Stimulated activated CD4-positive, alpha-beta T cell treated with anti-CD3 and anti-CD28 coated beads, Interleukin-4, amount 100 ng/mL, for 24 hours (primary cell): ENCODE measurements at places on chromosomes 3 and 15.

- no peak for DNase-seq
These were observed 270.2 kb downstream of the SHOX2 start for GRCh38 chr3:157836022-157836421.

- no peak for DNase-seq
These were observed 422.2 kb downstream of the GBE1 start for GRCh38 chr3:81339040-81339845.

GRCh38 chr3:188817103-188817934 lies 354.5 kb upstream of the TPRG1 start:
- no peak for DNase-seq

DNA sequence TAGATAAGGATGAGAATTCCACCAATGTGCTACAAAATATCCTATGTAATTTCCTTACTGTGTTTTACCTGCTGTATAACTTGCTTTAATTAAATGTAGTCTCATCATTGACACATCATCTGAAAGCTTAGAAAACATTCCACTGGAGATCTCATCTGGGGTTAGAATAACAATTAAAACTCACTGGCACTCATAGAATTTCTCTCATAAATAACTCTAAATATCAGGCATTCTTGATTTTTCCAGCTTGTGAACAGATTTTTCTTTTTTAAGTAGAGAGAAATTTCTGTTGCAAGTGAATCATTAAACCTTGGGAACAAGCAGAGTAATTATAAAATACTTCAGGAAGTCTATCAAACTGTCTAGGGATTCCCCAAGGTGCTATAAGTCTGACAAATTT lies 843.8 kb downstream of the NAALADL2 start:
- DNase-seq: no peak

DNA sequence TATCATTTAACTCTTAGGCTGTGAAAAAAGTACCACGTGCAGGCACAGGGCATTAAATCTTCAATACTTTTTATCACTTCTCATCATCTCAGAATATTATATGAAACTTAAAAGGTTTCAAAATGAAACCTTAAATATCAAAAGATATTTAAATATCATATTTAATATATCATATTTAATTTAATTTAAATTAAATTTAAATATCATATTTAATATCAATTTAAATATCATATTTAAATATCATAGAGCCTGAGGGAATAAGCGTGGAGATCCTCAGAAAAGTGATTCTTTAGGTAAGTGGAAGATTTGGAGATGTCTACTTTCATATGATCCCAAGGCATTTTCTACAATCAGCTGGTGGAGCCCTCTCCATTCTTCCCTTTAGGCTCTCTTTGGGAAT lies 716.6 kb downstream of the OTOL1 start:
- no peak for DNase-seq

DNA sequence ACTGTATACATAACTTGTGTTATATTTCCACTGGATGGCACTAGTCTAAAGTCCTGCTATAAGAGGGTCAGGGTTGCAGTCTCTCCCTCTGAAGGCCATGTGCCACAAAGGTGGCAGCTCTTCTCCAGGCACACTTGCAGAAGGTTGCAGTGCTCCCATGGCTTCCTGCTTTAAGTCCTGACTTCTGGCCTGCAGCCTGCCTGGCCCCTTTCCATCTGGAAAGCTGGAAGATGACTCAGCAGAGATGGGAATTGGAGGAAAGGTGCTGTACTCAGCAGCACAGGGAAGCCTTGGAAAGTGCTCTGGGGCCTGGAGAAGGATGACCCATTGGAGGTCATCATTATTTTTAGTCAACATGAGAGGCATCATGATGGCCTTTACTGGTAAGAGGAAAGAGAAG lies 40.9 kb upstream of the MRPL3 start:
- DNase-seq: no peak

DNA sequence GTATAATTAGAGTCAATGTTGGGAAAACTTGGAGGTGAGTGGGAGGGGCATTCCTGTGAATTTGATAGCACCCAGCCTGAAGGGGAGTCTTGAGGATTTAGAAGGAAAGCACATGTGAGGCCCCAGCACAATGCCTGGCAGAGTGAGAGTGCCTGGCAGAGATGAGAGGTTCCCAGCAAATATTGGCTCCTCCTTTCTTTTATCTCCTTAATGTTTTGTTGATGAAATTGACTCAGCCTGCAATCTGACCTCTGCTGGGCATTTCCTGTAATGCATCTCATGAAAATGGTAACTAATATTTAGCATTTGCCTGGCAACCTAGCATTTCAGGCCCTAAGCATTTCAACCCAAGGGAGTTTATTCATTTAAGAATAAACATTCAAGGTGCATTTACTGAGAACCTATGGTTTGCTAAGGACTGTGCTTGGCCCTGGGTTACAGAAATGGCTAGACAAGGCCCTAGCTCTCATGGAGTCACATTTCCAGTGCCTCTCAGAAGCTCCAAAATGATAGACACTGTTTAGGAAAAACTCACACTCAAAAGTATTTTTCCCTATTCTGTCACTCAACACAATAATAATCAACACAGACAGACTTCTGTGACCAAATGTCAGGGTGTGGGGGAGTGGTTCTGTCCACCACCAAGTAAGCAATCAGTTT lies 19.0 kb downstream of the PDHB start:
- peak; percentile 64 for DNase-seq

GRCh38 chr3:123072564-123072963 lies 5.7 kb downstream of the PDIA5 start:
- no peak for DNase-seq

DNA sequence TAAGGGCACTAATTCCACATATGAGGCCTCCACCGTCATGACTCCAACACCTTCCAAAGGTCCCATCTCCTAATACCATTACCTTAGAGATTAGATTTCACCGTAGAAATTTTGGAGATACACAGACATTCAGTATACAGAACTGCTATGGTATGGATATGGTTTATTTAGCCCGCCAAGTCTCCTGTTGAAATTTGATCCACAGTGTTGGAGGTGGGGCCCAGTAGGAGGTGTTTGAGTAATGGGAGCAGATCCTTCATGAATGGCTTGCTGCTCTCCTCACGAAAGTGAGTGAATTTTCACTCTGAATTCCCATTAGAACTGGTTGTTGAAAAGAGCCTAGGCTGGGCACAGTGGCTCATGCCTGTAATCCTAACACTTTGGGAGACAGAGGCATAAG lies 7.4 kb downstream of the MKRN3 start:
- no peak for DNase-seq

DNA sequence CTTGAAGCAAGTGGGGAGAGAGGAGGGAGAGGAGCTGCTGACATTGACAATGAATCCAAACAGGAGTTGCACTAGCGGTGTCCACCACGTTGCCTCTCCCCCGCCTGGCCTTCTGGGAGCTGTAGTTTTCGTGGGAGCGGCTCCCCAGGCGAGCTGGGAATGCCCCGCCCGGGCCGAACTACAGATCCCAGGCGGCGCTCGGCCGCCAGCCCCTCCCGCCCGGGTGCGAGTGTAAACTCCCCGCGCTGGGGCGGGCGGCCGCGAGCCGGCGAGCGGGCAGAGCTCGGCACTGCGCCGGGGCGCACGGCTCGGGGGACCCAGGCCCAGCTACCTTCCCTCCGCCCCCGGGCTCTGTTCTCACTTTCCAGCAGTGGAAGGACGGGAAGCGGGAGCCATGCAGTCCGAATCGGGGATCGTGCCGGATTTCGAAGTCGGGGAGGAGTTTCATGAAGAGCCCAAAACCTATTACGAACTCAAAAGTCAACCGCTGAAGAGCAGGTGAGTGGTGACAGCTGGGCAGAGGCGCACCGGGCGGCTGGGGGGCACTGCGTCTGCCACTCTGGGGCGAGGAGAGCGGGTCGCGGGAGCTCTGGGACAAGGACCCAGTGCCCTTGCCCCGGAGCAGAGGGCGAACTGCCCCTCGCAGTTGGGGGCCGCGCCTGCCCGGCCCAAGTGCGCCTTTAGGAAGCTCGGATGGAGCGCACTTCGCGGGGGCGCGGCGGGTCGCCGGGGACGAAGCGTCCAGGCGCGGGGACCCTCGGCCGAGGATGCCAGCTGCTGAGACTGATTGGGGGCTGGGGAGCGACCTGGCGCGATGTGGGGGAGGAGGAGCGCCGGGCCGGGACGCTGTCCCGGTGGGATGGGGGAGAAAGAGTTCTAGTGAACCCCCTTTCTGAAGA lies at the start of gene MITF:
Gene MITF (plus strand): TSS at position 261 of the 899 bp plus-strand sequence. CDS start 134 bp downstream, at position 395.
- peak; percentile 13 for DNase-seq

DNA sequence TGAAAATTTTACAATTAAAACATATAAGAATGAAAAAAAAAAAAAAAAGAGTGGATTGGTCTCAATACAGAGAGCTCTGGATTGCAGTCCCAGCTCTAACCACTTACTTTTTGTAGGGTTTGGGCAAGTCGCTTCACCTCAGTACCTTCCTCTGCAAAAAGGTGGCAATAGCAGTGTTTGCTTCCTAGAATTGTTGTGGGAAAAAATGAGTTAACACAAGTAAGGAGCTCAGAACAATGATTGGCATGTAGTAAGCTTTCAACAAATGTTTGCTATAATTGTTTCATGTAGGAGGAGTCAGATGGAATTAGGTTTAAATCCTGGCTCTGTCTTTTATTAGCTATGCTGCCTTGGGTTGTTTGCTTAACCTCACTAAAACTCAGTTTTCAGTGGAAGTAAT lies 425.2 kb upstream of the TBL1XR1 start:
- DNase-seq: no peak

DNA sequence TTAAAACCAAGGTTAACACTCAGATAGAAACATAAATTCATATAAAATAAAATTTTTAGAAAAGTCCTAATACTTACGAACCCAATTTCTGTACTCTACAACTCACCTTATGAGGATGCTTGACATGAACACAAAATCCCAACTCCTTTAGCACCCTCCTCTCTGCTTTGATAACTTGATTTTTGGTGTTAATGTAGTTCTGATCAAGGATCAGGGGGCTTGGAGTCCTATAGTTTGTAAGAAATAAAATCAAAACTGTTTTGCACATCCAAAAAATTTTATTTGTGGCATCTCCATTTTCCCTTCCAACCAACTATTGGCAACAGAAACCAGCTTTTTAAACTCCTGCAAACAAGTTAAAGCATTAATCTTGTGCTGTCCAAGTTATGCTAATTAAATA lies 7.0 kb downstream of the CCNL1 start:
- no peak for DNase-seq

DNA sequence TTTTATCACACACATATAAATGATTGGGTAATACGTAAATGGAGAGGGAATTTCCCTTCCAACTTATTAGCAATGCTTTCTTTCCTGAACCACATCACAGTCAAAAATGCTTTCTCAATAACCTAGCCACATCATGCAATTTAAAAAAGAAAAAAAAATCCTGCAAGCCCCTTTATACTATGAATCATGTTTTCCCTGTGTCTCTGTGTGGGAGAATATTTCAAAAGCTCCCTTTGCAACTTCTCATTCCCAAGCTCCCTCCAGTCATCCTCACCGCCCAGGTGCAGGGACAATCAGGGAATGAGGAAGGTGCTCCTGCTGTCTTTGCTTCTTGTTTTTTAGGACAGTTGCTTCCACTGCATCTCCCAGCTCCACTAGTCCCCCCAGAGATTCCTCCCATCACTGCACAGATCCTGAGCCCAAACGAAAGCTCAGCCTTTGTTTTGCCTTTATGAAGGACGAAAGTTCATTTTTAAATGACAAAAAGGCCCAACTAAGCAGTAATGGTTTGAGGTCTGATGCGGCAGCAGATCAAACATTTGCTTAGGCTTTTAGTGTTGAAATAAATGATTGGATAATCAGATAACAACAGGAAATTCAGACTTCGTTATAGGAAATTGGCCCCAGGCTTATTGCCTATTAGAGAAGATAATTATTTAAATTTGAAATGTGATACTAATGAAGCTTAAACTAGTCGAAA lies 47.8 kb upstream of the ADGRG7 start:
- DNase-seq: no peak

DNA sequence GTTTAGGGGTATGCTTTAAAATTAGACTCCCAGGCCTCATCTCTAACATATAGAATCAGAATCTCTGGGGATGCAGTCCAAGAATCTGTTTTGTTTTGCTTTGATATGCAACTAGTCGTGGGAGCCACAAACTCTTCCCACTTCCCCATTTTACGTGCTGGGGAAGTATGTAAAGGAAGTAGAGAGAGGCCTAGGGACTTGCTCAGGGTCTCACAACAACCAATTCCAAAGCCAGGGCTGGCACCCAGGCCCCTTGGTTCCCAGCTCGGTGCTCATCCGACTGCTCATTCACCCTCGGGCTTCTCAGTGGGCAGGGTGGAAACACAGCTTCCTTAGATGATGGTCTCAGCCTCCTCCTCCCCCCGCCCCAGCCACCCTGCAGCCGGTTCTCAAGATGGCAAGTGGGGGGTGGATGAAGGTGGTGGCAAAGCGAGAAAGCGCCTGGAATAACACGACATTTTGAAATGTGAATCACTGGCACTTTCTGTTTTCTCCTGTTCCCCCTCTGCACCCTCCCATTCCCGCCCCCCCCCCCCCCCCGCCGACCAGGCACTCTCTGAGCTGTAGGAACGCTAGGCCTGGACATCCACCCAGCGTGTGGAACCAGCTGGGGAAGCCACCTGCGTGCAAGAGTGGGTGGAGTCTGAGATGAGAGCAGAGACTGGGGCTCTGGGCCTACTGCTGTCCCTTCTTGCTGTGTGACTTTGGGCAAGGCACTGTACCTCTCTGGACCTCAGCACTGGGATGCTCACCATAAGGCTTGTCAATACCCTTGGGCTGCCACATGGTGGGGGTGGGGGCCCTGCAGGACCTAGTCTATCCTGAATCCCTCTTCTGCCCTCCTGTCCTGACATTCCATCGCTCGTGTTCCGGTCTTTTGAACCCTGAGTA lies 214.5 kb downstream of the RPLP1 start:
- DNase-seq: no peak

DNA sequence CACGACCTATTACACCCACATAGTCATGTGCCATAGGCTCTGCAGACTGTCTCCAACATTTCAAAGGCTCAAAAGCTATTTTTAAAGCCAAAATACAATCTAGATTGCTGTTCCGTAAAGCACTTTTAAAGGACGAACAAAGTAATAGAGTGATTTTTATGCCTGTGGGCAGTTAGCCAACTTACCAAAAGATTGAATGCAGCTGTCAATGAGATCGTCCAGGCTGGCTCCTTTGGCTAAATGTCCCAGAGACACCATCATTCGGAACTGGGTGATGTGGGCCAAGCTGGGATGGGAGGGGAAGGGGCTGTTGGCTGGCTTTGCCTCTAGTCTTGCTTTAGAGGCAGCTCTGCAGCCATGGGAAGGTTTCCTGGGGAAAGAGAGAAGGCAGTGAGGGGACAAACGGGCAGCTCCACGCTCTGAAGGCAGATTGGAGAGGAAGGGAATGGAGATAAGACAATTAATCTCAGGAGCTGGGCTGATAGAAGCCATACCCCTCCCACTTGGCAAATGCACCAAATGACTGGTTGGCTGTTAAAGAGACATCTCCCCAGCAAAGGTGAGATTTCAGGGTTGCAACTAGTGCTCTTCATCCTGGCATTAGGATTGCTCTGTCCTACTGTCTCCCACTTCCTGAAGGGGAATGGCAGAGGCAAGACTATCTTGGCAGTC lies 4.8 kb downstream of the RASGRP1 start:
- DNase-seq: no peak

GRCh38 chr15:30985081-30985531 lies 6.3 kb downstream of the MTMR10 start:
- no peak for DNase-seq

DNA sequence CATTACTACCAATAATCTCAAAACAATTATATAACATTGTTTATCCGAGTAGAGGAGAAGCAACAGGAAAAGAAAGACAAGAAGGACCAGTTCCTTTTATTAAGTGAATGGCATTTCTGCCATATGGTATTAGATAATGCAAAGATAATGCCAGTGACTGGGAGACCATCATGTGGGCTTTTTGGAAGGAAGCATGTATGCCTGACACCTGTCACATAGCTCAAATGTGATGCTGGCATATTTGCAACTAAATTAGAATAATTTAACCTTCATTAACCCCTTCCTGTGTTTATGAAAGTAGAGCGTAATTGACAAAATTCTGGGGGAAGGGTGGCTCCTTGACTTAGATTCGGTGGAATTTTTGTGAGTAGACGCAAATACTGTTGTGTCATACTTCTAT lies 733.0 kb downstream of the TUSC7 start:
- no peak for DNase-seq
